ENCODE measurements at places on chromosomes 3 and 15. TPM values are rescaled to one million over a fixed set of nuclear protein-coding genes. Genes with fewer than 3 reads are reported as not detected.

Gene EBLN2
- 5.2 TPM for total RNA-seq

Gene ZNF860
- total RNA-seq, result 3.4 TPM

Gene PIK3R4
- total RNA-seq, result 33.7 TPM

Gene MFGE8
- 48.1 TPM for total RNA-seq

Gene SUSD5
- total RNA-seq, result 1.7 TPM

Gene WDR72
- under 0.01 TPM for total RNA-seq

Gene ACTR8
- 38.9 TPM for total RNA-seq

Gene HRH1
- 6.1 TPM for total RNA-seq

Gene FBXW12
- not detected for total RNA-seq

Measured in dermis blood vessel endothelial cell (primary cell).